ENCODE measurements at places on chromosomes 7 and 10. TPM values are rescaled to one million over a fixed set of nuclear protein-coding genes. Genes with fewer than 3 reads are reported as not detected.

DNA sequence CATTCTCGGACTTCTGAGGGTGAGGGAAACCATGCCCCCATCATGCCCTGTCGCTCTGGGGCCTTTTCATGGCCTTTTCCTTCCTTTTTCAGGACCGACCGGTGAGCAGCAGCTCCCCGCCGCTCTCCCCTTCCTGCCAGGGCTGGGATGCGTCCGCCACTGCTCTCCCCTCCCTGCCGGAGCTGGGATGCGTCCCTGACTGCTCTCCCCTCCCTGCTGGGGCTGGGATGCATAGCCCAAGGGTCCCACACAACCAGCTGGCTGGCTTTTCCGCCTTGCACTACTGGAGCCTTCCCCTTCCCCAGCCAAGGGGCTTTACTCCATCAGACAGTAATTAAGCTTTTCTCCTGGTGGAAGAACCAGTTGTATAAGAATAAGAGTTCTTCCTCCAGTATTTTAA is 129.7 kb upstream of the COBL start:
- no peak for DNase-seq

GRCh38 chr7:72112992-72113391 is 299.1 kb downstream of the CALN1 start:
- no peak for DNase-seq

DNA sequence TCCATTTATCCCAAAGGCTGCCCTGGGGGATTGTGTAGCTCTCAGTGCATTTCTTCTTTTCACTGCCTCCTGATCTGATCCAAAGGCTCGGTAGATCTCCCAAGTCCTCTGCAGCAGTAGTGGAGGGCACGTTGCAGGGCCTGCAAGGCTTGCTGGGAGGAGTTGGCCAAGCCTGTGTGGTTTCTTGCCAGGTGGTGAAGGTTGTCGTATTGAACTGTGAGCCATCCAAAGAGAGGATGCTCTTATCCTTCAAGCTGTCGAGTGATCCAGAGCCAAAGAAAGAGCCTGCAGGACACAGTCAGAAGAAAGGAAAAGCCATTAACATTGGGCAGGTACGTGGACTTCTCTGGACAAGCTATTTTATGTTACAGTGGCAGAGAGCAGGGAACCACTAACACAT is 21.2 kb downstream of the PDCD11 start:
- DNase-seq = no peak

CYP2E1 gene
- total RNA-seq = 2.1 TPM

GRCh38 chr7:20834656-20835055 is 48.0 kb upstream of the SP8 start:
- DNase-seq = no peak

SNCG gene
- 55.9 TPM for total RNA-seq

DNA sequence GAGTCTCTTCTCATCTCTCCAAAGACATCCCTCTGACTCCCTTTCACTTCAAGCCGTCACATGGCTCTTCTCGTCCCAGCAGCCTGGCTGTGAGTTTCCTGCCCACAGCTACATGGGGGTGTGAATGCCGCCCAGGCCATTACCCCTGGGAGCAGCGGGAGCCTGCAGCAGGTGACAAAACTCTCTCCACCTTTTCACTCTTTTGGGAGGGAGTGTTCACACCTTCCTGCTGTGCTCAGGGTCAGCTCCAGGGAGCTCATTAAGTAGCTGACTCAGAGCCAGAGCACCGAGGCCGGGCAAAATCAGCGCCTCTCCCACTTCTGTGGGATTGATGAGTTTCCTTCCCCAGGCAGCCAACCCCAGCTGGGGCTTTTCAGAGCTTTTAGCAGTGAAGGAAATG is 271.3 kb downstream of the TYW1 start:
- DNase-seq = no peak

EBF3 gene
- total RNA-seq = 8.7 TPM

DNA sequence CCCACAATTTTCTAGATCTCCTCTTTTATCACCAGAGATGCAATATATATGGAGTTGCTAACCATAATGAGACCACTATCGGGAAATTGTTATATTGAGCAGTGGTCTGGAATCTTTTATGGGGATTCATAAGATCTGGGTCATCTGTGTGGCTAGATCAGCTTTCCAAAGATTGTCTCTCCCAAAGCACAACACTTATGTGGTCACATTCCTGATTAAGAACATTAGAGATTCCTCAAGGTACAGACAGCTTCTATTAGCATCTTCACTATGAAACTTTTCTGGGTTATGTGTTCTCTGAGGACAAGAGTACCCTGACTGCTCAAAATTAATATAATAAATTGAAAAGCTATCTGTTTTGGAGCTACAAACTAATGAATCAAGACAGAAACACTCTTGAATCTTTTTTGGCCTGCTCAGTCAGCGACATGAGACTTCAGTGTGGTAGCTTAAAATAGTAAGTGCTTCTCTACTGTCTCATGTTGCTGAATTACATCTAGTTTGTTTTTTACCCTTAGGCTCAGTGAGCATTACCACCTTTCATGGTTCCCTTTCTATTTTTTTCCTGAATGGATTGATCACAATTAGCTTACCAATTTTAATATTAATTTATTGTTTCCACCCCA is 42.6 kb upstream of the STRIP2 start:
- no peak for DNase-seq

DNA sequence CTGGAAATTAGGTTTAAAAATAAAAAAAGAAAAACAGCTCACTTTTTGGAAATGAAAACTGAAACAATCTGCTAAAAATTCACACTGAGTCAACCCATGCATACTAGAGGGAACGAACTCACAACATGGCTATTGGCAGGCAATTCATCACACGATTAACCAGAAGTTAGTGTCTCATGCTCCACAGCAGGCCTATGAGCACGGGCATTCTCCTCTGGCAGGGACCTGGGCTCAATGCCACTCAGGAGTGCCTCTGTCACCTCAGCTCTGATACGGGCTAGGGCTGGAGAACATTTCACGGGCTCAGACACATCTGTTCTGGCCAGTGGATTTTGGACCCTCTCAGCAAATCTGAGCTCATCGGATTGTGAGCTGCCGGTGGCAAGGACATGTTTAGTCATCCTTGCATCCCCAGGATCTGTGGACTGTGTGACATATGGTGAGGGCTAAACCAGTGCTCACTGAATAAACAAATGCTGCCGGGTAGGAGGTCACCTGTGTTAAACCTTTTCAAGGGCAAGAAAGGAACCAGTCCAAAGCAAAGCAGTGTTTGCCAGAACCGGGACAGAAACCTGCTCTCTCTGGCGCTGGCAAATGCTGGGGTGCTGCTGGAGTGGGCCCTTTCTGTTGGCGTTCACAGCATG is 40.1 kb downstream of the POLR3A start:
- no peak for DNase-seq

DNA sequence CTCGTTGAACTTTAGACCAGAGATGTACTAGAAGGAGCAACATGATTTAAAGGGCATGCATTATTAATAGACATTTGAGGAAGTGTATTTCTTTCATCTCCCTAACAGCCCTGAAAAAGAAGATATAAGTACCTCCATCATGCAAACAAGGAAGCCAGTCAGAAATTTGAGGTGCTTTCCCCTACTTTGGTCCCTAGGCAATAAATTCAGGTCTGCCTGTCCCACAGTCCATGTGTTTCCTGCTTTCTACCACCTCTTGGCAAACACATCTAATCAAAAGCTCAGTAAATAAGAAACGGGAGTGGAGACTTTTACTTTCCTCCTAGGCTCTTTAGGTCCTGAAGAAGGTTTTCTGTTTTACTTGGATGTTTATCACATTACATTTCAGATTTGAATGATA is 5.2 kb upstream of the SEMA3C start:
- no peak for DNase-seq

All from posterior vena cava (tissue), 2 donors.